ENCODE measurements at places on chromosomes 12 and 14. TPM values are rescaled to one million over a fixed set of nuclear protein-coding genes. Genes with fewer than 3 reads are reported as not detected.

DNA sequence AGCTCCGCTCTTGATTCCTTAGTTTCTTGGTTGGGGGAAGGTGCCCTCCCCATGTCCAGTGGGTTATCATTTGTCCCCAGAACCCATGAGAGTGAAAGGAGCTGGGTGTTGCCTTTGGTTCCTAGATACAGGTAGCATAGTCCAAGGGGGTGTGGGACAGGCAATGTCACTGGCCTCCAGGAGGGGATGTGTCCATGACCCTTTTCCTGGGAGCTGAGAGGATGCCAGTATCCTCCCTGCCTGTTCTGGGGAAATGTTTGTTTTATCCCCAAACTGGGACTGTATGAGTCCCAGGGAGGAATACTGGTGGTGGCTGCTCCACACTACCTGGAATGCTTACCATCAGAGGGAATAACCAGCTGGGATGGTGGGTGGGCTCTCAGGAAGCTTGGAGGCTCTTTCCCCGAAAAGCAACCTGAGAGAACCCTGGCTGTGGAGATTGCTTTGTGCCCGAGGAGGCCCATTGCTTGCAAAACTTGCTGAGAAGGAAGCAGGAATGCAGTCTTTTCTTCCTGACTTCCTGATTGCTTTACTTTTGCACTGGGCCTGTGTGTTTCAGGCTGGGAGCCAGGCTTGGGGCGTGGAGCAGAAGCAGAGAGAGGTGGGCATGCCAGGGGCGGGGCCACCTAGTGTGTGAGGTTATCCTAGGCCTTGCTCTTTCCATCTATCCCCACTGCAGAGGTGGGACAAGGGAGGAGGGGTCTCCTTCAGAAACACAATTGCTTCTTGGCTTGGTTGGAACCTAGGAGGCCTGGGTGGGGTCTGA, 715 bp upstream of the SLC10A1 start:
- no peak for DNase-seq

GALNT16 gene
- 0.05 TPM for total RNA-seq

GRCh38 chr14:53621433-53621832, 335.2 kb downstream of the BMP4 start:
- no peak for DNase-seq

FGF23 gene
- not detected for total RNA-seq

PRIM1 gene
- 14.4 TPM for total RNA-seq

- DNase-seq = no peak
Observed at GRCh38 chr14:32201816-32202490, at the start of gene RNU6-7. RNU6-7 (plus strand) TSS chr14:32202045.

DNA sequence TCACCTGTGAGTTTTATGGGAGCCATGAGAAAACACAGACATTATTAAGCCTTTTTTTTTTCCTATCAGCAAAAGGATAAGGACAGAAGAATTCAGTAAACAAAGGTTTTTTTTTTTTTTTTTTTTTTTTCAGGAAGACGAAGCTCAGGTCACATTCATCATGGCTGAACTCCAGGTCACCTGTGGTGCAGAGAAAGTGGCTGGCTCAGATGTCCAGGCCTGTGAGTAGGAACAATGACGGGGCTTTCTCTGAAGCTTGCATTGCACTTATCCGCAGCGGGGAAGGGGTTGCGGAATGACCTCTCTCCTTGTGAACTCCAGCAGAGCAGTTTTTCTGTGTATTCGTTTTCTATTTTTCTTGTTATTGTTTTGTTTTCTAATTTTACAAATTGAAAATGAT, 759.6 kb upstream of the TMEM132C start:
- no peak for DNase-seq

TAS2R46 gene
- total RNA-seq = 1.2 TPM

GRCh38 chr14:74945261-74945851, 10.0 kb downstream of the PGF start:
- DNase-seq = no peak

UNC79 gene
- total RNA-seq = not detected

PUS1 gene
- total RNA-seq = 23.6 TPM

- no peak for DNase-seq
Observed at GRCh38 chr14:82731526-82731925, 1197.9 kb upstream of the SEL1L start.

- no peak for DNase-seq
Observed at GRCh38 chr12:25119020-25119419, 75.9 kb downstream of the DNAI7 start.
